Right atrium auricular region (tissue), 2 donors: ENCODE measurements at places on chromosomes 3 and 15.

GRCh38 chr3:54982807-54983206 lies 54.9 kb upstream of the LRTM1 start:
- H3K4me3 ChIP-seq = no peak overlapping the region
- DNase-seq = no peak
- H3K27ac ChIP-seq = no peak overlapping the region
- H3K36me3 ChIP-seq = no peaks in the 10 kb centered on the region
- H3K27me3 ChIP-seq = no peaks in the 10 kb centered on the region
- no peaks in the 10 kb centered on the region for H3K4me1 ChIP-seq

DNA sequence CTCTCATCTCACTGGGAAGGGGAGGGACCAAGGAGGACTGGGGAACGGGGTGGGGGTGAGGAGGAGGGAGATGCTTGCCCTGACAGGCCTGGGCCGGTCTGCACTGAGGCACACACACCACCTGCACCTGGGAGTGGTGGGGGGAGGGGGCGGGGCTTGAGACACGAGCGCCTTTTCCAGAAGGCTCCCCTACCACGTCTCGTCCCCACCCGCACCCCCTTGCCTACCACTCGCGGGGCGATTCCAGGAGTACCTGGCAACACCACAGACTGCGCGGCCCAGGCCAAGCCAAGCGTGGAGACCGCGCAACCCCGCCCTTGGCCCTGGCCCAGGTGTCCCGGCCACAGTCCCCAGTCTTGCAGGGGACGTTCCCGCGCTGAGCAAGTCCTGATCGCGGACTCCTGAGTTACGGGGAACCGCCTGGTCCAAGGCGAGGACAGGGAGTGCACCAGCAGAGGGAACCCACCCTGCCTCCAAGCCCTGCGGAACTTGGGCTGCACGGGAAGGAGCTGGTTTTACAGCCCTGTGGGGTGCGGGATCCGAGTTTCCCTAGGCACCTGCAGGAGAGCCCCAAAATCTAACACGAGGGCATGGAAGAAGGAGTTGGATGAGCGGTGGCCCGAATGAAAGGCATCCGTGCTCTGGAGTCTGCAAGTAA lies 68.1 kb upstream of the SH3GL3 start:
- peaks cover 8% of the 10 kb centered on the region for H3K27me3 ChIP-seq
- H3K4me1 ChIP-seq = peaks cover 9% of the 10 kb centered on the region
- H3K36me3 ChIP-seq = no peaks in the 10 kb centered on the region
- no peak for DNase-seq
- no peak overlapping the region for H3K4me3 ChIP-seq

GRCh38 chr15:99282121-99282520 lies 30.8 kb downstream of the LRRC28 start:
- H3K4me3 ChIP-seq = no peak overlapping the region
- H3K4me1 ChIP-seq = no peaks in the 10 kb centered on the region
- H3K36me3 ChIP-seq = no peaks in the 10 kb centered on the region
- H3K27ac ChIP-seq = no peak overlapping the region

DNA sequence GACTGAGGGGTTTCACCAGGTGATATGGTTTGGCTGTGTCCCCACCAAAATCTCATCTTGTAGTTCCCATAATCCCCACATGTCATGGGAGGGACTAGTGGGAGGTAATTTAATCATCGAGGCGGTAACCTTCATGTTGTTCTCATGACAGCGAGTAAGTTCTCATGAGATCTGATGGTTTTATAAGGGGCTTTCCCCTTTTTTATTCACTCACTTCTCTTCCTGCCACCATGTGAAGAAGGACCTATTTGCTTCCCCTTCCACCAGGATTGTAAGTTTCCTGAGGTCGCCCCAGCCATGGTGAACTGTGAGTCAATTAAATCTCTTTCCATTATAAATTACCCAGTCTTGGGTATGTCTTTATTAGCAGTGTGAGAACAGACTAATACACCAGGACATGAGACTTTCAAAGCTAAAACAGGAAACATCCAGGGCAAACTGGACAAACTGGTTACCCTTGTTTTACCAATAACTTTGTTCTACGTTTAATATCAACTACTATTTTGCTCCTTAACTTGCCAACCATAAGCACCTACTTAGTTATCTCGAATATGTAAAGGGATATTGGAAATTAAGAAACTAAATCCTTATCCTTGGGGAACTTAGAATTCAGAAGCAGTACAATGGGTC lies 98.2 kb downstream of the MYH15 start:
- no peak for DNase-seq
- no peaks in the 10 kb centered on the region for H3K27me3 ChIP-seq

GRCh38 chr3:48716508-48716981 lies 476 bp downstream of the IP6K2 start:
- no peaks in the 10 kb centered on the region for H3K27me3 ChIP-seq
- H3K36me3 ChIP-seq = peaks cover 16% of the 10 kb centered on the region
- no peaks in the 10 kb centered on the region for H3K4me1 ChIP-seq
- H3K4me3 ChIP-seq = peak overlapping the region; percentile 77
- DNase-seq = no peak
- H3K27ac ChIP-seq = peak overlapping the region; percentile 85

DNA sequence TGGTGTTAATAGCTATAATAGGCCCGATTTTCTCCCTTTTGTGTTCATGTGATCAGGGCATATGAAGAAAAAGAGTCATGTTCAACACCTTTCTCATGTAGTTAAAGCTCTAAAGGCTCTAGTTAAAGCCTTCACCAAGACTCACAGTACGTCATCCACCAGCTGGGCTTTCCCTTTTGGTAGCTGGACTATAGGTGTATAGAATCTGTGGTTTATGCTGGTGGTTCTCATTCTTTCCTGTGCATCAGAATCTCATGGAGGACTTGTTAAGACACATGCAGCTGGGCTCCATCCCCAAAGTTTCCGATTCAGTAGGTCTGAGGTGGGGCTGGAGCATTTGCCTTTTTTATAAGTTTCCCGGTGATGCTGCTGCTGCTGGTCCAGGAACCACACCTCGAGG lies 31.0 kb downstream of the CFAP91 start:
- H3K36me3 ChIP-seq = no peaks in the 10 kb centered on the region
- H3K4me3 ChIP-seq = no peak overlapping the region
- no peak for DNase-seq
- no peaks in the 10 kb centered on the region for H3K4me1 ChIP-seq
- no peak overlapping the region for H3K27ac ChIP-seq
- H3K27me3 ChIP-seq = no peaks in the 10 kb centered on the region

GRCh38 chr15:62868507-62868906 lies 174.0 kb upstream of the TPM1 start:
- no peak overlapping the region for H3K27ac ChIP-seq
- no peaks in the 10 kb centered on the region for H3K36me3 ChIP-seq
- H3K4me3 ChIP-seq = no peak overlapping the region
- no peaks in the 10 kb centered on the region for H3K4me1 ChIP-seq

GRCh38 chr15:63708126-63708772 lies 111.1 kb downstream of the FBXL22 start:
- DNase-seq = no peak
- no peaks in the 10 kb centered on the region for H3K27me3 ChIP-seq
- no peaks in the 10 kb centered on the region for H3K4me1 ChIP-seq
- H3K27ac ChIP-seq = no peak overlapping the region

- peak; percentile 78 for DNase-seq
- peaks cover 61% of the 10 kb centered on the region for H3K4me1 ChIP-seq
- no peaks in the 10 kb centered on the region for H3K36me3 ChIP-seq
- H3K27ac ChIP-seq = peak within 1 kb of the TSS; percentile 98
- peak within 1 kb of the TSS; percentile 83 for H3K4me3 ChIP-seq
These were observed at the start of gene LPP for GRCh38 chr3:188154014-188154808. LPP (plus strand) TSS chr3:188154157; CDS start chr3:188406121, 251,964 bp downstream.

- H3K4me1 ChIP-seq = no peaks in the 10 kb centered on the region
- H3K27me3 ChIP-seq = no peaks in the 10 kb centered on the region
- H3K36me3 ChIP-seq = no peaks in the 10 kb centered on the region
These were observed 58.6 kb upstream of the TSC22D2 start for GRCh38 chr3:150349314-150350097.
